ENCODE measurements at places on chromosomes 2 and 18.

DNA sequence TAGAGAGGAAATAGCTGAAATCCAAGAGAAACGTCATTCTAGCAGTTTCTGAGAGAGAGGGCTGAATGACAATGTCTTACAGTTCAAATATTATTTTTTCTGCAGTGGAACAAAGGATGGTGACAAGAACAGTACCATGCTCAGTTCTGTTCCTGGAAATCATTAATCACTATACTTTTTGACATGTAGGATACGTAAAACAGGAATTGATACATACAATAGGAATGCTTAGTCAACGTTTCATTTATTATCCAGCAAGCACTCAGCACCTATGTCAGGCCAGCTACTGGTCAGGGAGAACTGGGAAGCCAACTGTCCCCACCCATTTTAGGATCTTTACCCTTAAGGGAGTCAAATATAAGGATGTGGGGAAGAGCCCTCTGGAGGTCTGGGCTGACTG lies 114.7 kb downstream of the DHRS9 start:
- no peak for DNase-seq

DNA sequence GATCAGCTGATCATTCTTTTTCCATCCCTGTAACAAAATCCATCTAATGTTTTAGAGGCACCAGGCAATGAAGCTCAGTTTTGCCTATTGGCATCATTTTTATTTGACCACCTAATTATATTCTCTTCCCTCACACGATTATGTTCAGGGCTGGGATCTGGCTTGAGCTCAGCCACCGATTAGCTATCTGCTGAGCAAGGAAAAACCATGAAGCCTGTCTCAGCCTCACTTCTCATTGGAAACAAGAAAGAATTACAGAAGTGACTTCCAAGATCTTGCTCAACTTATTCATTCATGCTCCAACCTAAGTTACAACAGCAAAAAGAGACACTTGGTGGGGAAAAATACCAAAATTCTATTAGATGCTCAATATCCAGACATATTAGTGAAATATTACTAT lies 139.0 kb upstream of the SH3BP4 start:
- DNase-seq, result no peak

DNA sequence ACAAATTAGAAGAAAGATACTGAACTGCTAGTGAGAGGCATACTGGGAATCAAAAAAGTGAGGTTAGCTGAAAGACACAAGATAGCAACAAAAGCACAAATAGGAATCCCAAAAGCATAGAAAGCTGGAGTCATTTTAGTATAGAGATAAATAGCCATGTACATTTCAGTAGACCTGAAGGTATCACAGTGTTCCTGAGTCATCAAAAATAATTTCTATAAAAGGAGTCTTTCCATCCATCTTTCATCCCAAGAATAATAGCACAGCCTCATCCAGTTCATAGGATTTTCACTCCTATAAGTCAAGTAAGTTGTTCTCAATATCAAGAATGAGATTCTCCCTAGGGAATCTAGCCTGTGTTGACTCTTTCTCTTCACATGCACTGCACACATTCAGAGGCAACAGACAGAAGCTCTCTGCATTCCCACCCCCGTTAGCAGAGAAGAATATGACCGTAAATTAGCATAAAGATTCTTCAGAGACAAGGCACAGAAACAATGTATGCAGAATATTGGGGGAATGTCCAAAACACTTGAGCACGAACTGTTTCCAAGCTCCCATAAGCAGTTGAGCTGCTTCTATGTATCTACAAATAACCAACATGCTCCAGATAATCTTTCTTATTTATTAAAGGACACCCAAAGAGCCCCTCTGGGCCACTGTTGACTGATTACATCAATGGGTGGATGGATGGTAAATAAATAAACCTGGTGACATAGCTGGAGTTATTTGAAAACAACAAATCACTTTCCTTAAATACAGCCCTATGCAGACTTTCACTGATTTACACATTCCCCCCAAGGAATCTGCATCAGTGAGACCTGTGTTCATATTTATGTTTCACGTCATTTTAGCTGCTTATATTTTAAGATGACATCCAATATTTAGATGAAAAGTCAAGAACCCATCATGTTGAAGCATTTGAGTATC lies 174.5 kb upstream of the PKDCC start:
- no peak for DNase-seq

- no peak for DNase-seq
Measured at GRCh38 chr2:127606625-127607398, 39.1 kb upstream of the GPR17 start.

- DNase-seq, result no peak
Measured at GRCh38 chr2:206001912-206002311, 84.1 kb downstream of the INO80D start.

GRCh38 chr2:88933980-88934379 lies 242.5 kb downstream of the RPIA start:
- no peak for DNase-seq

GRCh38 chr18:35842536-35842935 lies 129.9 kb upstream of the RMP24 start:
- no peak for DNase-seq

DNA sequence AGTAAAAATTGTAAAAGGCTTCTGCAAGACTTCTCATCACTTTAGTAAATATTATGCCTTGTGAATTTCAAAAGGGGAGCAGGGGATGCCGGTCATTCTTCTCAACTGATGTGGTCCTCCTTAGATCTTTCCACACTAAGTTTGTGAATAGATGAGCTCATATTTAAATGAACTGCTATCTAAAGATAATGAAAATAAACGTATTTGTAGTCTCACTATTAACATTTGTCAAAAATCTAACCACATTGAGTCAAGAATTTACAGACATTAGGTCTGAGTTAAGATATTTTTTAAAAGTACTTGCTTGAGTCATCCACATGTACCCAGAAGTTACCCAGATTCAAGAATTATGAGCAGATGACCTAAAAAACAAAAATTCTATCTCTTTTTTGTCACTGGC lies 6.5 kb downstream of the PRPF40A start:
- DNase-seq, result no peak

- no peak for DNase-seq
Measured at GRCh38 chr18:79918615-79919011, 32.8 kb downstream of the SLC66A2 start.

- no peak for DNase-seq
Measured at GRCh38 chr2:33215299-33215698, 261.1 kb upstream of the RASGRP3 start.

DNA sequence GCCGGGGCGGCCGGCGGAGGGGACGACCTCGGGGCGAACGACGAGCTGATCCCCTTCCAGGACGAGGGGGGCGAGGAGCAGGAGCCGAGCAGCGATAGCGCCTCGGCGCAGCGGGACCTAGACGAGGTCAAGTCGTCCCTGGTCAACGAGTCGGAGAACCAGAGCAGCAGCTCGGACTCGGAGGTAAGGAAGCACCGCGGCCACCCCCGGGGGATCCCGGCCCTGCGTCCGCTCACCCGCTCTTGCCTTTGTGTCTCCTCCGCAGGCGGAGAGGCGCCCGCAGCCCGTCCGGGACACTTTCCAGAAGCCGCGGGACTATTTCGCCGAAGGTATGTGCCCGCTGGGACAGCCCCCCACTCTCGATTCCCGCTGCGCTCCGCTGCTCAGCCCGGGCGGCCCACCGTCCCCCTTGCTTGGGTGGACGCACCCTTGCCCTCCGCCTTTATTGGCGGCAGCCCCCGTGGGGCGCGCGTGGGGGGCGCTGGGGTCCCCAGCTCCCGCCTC lies 611 bp downstream of the TCF7L1 start:
- DNase-seq, result no peak

GRCh38 chr2:36528274-36528673 lies 69.7 kb downstream of the FEZ2 start:
- no peak for DNase-seq

DNA sequence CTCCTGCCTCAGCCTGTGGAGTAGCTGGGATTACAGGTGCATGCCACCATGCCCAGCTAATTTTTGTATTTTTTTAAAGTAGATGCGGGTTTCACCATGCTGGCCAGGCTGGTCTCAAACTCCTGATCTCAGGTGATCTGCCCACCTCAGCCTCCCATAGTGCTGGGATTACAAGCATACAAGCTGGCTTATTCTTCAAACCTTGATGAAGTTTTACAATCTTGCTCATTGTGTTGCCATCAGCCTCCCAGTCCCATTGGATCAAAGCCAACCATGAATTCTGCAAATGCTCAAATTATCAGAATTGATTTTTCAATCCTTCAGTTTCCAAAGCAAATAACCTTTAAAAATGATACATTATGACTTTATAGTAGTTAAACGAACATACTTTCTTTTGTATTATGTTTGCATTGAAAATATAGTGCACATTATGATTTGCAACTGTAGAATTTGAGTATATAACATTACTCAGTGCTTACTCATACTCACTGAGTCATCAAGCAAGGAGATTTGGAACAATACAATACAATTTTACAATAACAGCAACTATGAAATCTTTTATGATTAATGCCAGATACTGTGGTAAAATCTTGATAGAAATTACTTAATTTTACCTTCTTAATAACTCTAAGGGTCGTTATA lies 1491.9 kb upstream of the CELF4 start:
- DNase-seq, result no peak

DNA sequence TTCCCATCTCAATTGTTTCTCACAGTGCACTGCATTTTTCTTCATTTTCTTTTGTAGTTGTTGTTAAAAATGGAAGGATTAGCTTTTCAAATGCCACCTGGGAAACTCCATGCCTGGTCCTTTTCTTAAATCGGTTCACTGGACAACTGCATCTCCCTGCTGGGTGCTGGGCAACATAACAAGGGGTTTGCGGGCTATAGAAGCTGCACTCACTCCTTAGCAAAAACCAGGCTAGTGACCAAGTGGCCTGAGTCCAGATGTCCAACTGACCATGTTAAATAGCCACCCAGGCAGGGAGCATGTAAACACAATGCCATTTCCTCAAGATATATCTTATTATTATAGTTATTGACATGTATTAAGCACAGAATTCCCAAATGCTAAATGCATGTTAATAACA lies 264.9 kb downstream of the ICOS start:
- no peak for DNase-seq

DNA sequence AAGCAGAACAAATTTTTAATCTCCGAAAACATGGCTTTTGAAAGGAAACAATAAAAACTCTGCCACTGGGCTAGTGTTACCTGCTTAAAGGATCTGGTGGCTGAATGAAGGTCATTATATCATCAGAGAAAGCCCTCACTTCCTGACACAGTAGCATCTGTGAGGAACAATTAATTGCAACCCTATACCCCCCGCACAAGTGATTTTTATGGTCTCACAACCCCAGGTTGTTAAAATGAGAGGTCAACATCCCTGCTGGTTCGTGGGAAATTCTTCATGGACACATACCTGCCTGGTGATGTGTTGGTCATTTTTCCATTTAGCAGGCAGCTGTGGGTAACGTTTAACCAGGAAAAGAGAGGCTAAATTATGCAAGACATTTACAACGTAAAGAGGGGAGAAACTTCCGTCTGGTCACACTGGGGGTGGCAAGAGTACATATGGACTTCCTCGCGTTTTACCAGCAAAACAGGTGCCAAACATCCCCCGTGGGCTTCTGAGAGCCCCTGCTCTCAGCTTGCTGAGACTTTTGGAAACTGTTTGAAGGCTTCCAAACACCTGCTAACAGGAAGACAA lies 29.2 kb downstream of the NIFK start:
- DNase-seq, result no peak

DNA sequence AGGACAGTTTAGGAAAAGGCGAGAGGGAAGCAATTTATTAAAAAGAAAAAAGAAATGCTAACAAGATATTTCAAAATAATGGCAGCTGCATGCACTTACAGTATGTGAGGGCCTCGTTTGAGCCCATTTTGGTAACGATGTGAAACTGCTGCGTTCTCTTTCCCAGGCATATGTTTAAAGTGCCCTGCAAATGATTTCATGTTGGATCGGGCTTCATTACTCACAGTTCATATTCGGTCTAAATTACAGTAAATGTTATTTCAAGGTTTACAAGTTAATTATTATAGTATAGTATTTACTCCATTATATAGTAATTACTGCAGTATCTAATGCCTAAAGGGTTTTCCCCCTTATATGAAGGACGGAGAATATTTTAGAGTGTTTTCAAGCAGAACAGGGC lies 679.1 kb downstream of the BCL11A start:
- DNase-seq, result no peak

DNA sequence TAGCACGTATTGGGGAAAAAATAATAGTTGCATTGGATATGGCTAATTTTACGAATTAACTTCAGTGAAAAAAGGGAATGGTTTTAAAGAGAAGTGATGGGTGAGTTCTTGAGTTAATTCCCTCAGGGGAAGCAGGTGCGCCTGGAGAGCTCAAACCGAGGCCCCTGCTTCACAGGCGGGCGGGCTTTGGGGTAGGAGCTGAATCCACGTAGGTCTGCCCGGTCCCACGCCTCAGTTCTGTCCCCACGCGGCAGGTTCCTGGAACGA lies 44.1 kb downstream of the GORASP2 start:
- no peak for DNase-seq

- no peak for DNase-seq
Measured at GRCh38 chr2:10919771-10920621, 8.3 kb downstream of the KCNF1 start.

DNA sequence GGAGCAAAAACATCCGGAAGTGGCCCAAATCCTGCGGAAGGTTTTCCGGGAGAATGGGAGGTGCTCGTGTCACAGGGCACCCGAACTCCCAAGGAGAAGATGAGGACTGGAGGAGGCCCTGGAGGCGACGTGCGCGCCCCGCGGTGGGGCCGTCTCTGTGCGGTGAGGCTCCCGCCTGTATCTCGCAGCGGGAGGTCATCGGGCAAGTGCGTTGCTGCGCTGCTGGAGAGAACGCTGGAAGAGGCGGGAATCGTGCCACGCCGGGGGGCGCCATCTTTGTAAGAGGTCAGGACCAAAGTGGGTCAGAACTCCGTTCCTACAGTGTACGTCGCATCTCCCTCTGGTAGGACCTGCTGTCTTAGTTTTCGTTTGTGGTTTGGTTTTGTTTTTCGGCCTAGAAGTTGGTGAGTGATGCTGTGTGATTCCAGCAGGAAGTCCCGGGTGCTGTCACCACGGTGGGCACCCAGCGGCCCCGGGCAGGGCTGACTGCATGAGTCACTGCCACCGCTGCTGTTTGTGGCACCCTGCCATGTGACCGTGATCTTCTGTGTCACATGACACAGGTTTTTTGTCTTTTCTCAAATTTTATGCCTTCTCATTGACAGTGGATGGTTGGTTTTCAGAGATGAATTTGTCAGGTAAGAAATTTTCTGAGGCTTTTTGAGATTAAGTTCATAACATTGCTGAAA lies 21.5 kb upstream of the ATP9B start:
- DNase-seq, result no peak

- no peak for DNase-seq
Measured at GRCh38 chr2:241858206-241859016, at the start of gene PDCD1. PDCD1 (minus strand) TSS chr2:241858894; CDS start chr2:241858838, 56 bp downstream.

DNA sequence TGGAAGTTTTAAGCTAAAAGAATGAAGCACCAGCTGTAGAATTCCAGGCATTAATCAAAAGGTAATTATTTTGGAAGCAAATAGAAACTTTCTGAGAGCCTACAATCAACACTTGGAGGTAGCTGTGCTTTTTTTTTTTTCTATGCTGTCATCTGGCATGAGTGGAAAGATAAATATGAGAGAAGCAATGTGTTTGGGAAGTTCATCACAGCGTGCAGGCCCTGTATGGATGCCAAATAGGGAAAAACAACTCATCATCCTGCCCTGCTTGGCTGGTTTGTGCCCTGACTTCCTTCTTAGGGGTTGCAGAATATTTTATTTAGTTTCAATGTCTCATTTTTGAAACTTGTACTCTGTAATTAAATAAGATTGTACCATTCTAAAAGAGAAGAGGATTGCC lies 437.4 kb downstream of the PIK3C3 start:
- no peak for DNase-seq

All from stimulated activated CD8-positive, alpha-beta memory T cell treated with anti-CD3 and anti-CD28 coated beads, Interleukin-7, amount 100 ng/mL, for 1 hour (primary cell).